ENCODE measurements at places on chromosomes 5 and 9.

DNA sequence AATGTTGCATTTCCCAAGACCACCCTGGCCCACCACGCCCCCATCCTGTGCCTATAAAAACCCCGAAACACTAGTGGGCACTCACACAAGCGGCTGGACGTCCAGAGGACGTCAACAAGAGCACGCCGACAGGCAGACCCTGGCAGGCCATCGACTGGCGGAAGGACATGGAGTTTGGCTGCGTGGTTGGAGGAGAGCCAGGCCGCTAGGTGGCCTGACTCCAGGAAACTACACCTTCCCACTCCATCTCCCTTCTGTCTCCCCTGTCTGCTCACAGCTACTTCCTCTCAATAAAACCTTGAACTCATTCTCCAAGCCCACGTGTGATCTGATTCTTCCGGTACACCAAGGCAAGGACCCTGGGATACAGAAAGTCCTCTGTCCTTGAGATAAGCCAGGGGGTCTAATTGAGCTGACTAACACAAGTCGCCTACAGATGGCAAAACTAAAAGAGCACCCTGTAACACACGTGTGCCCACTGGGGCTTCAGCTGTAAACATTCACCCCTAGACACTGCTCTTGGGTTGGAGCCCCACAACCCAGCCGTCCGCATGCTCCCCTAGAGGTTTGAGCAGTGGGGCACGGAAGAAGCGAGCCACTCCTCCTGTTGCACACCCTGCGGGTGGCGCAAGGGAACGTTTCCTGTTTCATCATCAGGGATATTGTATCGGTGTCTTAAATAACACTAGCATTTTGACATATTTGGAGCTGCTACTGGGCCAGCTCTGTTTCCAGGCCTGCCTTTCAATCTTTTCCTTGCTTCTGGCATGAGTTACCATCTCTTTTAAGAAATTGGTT, 54.5 kb upstream of the TAF11L2 start:
- DNase-seq, result no peak

DNA sequence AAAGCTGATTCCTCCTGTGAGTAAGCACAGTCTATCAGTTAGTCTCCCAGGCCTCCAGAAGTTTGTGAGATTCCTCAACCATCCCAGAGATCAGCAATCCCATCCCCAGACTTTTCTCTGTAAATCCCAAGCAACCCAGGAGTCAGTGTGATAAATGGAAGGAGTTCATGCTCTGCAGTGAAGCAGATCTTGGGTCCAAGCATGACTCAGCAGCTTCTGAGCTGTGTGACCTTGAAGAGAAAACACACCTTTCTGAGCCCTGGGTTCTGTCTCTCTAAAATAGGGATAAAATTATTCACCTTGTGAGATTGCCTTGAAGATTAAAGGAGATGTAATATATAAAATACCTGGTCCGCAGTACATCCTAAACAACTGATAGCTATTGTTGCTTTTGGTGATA, 318.7 kb downstream of the ASTN2 start:
- no peak for DNase-seq

DNA sequence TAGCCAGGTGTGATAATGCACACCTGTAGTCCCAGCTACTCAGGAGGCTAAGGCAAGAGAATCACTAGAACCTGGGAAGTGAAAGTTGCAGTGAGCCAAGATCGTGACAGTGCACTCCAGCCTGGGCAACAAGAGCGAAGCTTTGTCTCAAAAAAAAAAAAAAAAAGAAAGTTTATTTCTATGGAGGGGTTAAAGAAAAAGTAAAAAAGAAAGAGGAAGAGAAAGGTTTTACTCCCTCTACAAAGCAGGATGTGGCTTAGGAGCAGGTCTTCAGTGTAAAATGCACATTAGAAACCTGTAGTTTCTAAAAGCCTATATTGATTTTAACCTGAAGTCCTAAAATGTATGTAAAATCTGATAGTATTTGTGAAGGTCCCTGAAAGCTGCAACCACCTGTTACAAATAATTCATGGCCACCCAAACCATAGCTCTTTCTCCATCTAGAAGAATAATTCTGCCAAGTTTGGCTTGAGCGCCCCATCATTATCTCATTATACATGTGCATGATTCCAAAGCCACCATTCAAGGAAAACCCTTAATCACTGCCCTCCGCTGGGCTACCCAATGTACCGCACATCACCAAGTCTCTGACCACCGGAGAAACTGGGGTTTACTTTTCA, 3.4 kb downstream of the FNBP1 start:
- peak; percentile 43 for DNase-seq

DNA sequence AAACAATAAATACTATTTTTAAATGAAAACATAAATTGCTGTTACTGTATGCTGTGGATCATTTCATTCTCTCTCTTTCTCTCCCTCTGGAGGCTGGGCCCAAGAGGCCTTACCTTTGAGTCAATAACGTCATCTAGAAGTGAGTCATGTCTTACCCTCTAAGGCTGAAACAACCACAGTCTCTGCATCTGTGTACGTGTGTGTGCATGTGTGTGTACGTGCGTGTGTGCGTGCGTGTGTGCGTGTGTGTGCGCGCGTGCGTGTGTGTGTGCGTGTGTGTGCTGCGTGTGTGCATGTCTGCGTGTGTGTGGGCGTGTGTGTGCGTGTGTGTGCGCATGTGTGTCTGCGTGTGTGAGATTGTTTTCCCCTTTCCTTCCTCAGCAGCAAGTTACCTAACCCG, 13.6 kb upstream of the IL17B start:
- DNase-seq, result no peak

GRCh38 chr5:65355301-65355700, 126.4 kb downstream of the ADAMTS6 start:
- DNase-seq, result no peak

- no peak for DNase-seq
These were observed 1.2 kb downstream of the F2RL1 start for GRCh38 chr5:76819851-76820525.

- DNase-seq, result no peak
These were observed 71.3 kb downstream of the KDM4C start for GRCh38 chr9:6829027-6829426.

- no peak for DNase-seq
These were observed 71.2 kb downstream of the MARCHF3 start for GRCh38 chr5:126959188-126959587.

DNA sequence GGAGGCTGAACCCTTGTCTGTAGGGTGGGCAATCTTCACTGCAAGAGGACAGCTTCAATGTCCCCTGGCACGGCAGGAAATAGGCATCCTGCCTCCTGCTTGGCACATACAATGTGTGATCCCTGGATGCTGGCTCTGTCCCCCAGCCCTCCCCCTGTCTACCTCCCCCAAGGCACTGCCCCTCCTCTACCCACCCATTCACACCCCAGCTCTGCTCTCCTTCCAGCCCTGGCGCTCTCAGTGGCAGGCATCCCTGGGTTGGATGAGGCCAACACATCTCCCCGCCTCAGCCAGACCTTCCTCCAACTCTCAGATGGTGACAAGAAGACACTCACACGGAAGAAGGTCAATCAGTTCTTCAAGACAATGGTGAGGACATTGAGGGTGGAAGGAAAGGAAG, 24.1 kb upstream of the FOXI1 start:
- DNase-seq, result no peak

GRCh38 chr9:20022410-20022809, 233.6 kb upstream of the SLC24A2 start:
- DNase-seq, result no peak

DNA sequence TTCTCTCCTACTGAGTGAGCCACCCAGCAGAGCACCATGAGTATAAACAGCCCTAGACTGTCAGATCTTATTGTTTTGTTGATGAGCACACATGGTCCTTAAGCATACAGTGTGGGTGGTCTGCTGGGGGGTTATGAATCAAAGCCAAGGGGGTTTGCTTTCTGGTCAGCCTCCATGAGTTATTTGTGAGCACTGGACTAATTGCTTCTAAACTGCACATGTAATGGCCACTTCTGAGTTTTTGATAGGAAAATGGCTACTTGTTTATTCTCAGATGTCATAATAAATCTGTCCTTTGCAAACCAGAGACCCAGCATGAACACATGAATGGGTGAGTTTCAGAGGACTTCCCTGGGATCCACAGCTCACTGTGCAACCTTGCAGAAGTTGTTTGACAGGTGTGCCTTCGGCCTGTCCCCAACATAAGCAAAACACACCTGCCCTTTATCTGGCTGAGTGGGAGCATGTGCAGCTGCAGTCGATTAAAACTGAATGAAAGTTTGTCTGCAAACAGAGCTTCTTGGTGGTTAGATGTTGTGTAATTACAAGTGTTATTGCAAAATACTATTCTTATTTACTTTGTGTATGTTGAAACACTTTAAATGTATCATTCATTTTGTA, 35.9 kb downstream of the MAMDC2 start:
- no peak for DNase-seq
